ENCODE measurements at places on chromosomes 3 and 15.

DNA sequence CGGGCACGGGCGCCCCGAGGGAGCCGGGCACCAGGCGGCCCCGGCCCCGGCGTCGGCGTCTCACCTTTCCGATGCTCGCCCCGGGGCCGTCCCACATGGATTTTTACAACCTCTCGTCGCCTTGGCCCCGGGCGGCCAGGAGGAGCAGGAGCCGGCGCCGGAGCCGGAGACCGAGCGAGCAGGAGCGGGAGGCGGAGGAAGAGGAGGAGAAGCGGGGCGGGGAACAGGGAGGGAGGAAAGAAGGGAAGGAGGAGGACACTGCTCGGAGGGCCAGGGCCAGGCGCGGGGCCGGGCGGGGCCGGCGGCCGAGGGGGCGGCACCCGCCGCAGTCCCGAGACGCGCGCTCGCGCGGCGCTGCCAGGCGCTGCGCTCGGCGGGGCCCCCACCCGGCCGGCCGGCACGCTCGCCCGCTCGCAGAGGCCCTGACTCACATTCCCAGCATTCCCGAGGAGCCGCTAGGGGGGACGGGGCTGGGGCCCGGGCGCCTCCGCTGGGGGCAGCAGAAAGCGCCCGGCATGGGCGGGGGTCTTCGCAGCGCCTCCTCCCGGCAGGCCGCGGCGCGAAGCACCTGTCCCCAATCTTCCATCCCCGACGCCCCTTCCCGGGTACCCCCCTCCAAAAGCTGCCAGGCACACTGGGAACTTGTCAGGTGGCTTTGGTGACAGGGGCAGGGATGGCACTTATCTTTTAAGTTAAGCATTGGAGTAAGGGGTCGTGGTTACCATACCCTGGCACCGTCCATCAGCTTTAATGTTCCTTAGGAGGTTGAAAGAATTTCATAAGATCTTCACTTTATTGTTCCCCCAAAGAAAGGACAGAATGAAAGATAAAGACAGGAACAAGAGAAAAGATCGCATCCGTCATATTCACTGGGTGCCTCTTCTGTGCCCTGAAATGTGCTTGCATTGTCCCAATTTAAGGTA, at the start of gene ERC2:
Gene ERC2, minus strand, starts transcription at position 284 of the 923 bp plus-strand sequence.
- DNase-seq: no peak

DNA sequence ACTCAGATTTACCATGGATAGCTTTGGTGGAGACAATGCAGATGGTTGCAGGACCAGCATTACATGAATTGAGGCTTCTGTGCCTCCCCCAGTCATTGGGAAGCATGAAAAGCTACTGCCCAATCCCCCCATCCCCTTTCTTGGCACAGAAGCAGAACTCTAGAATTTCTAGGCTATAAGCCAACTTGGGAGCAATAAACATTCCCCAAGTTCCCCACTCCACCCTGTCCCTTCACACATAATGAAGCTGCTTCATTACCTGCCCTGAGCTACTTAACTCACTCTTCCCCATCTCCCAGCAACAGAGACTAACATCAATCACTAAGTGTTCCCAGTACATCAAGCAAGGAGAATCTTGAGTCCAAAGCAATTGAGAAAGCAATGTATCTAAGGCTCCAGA, 164.5 kb downstream of the RORA start:
- no peak for DNase-seq

- no peak for DNase-seq
Measured at GRCh38 chr3:18417904-18418572, 7.1 kb downstream of the SATB1 start.

DNA sequence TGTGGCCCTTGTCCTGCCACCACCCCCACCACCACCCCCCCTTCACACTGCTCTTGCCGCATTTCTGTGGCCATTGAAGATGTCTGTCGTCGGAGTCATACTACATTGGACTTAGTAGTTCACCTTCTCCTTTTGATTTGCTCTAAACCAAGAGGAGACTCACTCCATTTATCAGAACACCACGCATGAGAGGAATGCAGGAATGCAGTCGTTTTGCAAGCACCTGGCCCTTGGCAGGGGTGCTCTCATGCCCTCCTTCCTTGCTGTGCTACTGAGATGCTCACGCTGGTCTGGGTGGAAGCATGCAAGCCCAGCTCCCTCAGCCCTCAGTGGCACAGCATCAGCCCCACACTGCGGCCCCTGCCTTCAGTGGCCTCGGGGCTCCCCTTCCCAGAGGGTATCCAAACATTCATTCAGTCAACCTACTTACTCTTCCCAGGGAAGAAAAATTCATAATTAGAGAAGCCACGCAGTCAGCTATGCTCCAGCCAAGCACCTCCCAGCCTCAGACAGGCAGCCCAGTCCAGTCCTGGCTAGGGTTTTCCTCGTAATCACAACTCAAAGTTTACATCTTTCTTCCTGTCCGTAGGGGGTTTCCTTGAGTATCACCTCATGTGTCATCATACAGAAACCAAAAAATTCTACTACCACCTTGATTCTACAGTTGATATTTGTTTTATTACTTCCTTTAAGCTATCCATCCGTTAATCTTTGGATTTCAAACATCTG, 520.0 kb downstream of the GABRG3 start:
- DNase-seq: no peak

GRCh38 chr3:128786434-128787020, 60.5 kb downstream of the RAB7A start:
- no peak for DNase-seq

GRCh38 chr15:74608786-74609185, 6.8 kb upstream of the CLK3 start:
- no peak for DNase-seq

- DNase-seq: no peak
Measured at GRCh38 chr3:12768579-12769527, 9.8 kb upstream of the TMEM40 start.

DNA sequence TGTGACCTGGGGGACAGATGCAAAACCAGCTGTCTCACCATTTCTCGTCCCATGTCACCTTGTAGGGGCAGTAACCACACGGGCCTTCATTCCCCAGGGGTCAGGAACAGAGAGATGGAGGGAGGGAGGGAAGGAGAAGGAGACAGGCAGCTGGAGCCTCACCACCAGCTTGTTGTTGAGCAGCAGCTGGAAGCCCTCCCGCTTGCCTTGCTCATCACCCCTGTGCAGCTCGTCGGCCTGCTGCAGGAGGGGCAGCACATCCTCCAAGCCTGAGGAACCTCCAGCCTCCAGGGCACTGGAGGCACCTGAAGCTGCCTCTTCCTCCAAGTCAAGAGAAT, 10.3 kb downstream of the RMDN3 start:
- DNase-seq: no peak

- no peak for DNase-seq
Measured at GRCh38 chr3:193418576-193419373, 40.2 kb upstream of the ATP13A5 start.

DNA sequence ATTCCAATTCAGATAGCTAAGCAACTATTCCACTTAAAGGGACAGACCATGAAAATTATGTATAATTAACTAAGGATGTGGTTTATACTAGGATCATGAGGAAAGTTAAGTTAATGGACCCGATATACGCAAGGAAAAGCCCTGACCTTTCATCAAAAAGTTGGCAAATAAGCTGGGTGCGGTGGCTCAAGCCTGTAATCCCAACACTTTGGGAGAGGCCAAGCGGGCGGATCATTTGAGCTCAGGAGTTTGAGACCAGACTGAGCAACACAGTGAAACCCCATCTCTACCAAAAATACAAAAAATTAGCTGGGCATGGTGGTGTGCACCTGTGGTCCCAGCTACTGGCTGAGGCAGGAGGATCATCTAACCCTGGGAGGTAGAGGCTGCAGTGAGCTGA, 39.6 kb downstream of the SCAP start:
- no peak for DNase-seq

DNA sequence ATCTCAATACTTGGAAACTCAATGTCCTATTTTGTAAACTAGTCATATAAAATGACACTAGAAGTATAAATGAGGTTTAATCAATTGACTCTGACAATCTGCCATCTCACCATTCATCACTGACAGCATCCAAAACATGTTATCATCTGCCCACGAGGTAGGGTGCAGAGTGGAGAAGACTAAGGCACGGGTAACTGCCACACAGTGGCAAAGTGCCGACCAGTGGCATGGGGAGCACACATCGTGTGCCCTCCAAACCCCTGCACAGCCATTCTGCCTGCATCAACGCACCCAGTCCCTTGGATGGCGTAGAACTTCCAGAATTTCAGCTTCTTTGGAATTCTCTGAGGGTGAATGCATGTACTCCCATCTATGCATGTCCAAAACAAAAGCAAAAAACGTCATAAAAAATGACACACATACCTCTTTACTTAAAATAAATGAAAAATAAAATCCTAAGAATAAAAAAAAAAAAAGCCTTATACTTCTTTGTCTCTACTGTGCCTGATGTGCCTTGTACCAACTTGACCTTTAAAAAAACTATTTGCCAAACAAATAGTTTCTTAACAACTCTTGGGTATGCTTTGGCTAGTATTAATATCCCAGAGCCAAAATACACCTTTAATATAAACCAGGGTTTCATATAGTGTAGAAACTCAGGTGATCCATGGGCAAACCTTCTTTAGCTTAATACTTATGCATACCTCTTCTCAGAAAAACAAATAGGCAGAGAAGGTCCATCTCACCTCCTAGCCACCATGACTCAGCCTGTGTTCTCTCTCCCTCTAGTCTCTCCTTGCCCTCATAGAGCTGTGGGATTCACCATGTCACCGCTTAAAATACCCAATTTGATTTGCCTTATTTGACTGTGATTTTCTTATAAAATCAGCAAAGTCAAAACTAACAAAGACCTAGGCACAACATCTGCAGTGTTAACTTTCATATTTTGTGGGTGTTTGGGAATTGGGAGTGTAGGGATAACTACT, 12.7 kb downstream of the CPOX start:
- DNase-seq: no peak

- no peak for DNase-seq
Measured at GRCh38 chr3:100518983-100519382, 26.6 kb downstream of the TMEM45A start.

- DNase-seq: no peak
Measured at GRCh38 chr3:110343376-110343775, 728.2 kb upstream of the NECTIN3 start.

DNA sequence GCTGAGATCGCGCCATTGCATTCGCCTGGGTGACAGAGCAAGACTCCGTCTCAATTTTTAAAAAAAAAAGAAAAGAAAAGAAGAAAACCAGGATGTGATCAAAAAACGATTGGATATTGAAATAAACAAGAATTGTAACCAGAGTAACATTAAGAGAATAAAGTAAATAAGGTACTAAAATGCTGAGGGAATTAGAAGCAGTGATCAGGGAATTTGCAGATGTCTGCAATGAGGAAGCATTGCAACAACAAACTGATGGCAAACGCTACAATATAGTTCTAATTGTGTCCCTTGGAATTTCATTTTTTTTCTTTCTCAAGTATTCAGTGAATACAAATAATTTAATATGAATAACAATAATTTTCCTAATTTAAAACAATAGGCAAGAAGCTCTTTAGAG, 1077.5 kb downstream of the TBL1XR1 start:
- no peak for DNase-seq

DNA sequence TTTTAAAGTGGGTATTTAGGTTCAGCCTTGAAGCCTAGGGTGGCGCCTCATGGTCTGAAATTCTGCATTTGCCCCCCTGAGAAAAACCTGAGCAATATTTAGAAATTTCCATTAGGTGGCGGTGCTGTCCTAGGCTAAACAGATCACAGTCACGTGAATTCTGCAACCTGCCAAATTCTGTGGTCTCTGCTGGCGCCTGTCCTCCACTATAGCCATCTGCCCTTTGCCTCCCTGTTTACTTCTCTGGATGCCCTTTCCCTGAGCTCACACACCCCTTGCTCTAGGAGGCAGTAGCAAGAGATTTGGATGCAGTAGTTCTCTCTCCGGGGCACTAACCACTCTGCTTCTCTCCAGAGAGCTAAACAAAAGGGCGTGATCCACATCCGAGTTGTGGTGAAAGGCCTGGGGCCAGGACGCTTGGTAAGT, 9.1 kb downstream of the MRPS11 start:
- DNase-seq: peak; percentile 66

DNA sequence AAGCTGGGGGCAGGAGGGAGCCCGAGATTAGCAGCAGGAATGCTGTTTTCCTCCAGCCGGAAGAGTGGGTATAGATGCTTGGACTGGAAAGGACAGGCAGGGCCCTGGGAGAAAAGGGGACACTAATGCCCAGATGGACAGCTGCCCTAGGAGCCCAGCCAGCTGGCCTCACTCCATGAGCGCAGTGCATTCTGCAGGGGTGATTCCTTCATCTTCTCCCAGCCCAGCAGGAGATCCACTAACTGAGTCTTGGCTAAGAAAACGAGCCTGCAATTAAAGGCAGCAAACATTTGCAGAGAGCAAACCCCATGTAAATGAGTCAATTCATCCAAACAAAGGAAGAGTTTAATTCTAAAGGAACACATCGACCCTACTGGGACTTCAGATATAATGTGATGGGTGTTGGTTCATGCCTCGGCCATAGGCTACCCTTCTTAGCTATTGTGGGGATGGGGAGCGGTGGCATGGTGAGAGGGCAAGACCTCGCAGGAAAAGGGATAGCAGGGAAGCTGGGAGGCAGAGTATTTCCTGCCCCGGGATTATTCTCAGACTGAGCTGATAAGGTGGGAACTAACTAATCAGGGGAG, 13.3 kb upstream of the MINAR1 start:
- DNase-seq: no peak

DNA sequence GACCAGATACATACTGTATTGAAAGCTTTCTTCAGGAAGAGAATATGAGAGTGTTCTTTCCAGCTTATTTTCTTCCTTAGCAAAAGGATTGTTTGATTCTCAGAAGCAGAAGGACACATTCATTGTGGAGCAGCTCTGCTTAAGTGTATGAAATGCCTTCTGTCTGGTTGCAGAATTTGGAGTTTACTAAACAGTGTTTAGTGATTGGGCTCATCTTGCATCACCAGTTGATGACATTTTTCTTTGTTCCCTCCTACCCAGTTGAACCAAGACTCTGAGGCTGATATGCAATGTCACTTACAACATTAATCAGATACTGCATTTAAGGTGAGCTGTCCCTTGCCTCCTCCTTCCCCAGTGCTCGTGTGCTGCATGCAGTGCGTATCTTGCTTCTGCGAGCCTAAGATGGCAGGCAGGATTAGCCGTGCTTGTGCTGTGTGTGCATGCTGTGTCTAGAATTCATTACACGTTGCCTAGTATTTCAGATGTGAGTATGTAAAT, 18.4 kb downstream of the ZBTB38 start:
- peak; percentile 77 for DNase-seq

GRCh38 chr3:184812662-184813042, 686 bp downstream of the VPS8 start:
- no peak for DNase-seq

GRCh38 chr15:96606617-96607016, 276.1 kb downstream of the NR2F2 start:
- no peak for DNase-seq

- DNase-seq: no peak
Measured at GRCh38 chr3:123341871-123342630, 106.8 kb downstream of the ADCY5 start.

DNA sequence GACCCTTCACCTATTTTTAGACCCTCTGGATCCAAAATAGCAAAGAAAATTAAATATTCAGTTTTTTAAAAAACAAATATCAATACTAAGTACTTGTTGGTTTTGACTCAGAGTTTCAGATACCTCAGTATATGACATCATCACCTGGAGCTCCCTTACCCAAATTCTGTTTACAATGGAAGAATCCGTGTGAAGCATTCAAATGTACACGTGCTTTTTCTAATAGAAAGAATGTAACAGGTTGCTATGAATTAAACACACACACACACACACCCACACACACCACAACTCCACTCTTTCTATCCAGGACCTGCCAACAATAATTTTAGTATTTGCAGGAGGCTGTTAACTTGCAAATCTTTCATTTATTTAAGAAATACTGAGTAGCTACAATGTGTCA, 221.8 kb downstream of the THRB start:
- no peak for DNase-seq

GRCh38 chr3:186277268-186277909, 84.6 kb downstream of the DGKG start:
- no peak for DNase-seq
